ENCODE measurements at places on chromosomes 5 and 9. TPM values are rescaled to one million over a fixed set of nuclear protein-coding genes. Genes with fewer than 3 reads are reported as not detected.

The CKMT2 gene
- 15.1 TPM for total RNA-seq

The TNC gene
- 364 TPM for total RNA-seq

The CDX1 gene
- 0.91 TPM for total RNA-seq

The WDR38 gene
- not detected for total RNA-seq

The RMRP gene
- total RNA-seq, result 22,749 TPM

The OTP gene
- total RNA-seq, result not detected

The CATSPER3 gene
- total RNA-seq, result 0.10 TPM
